Skeletal muscle tissue (tissue), 5 donors: ENCODE measurements at places on chromosomes 12 and 14. TPM values are rescaled to one million over a fixed set of nuclear protein-coding genes. Genes with fewer than 3 reads are reported as not detected.

The CSRP2 gene
- total RNA-seq = 20.4 TPM

The ERC1 gene
- 56.9 TPM for total RNA-seq

The OASL gene
- not detected for total RNA-seq

The DCAF11 gene
- 85.6 TPM for total RNA-seq

The MUCL1 gene
- not detected for total RNA-seq

The MIS18BP1 gene
- 14.6 TPM for total RNA-seq

The DPPA3 gene
- total RNA-seq = not detected

The KRT79 gene
- total RNA-seq = 1.6 TPM

The RASSF9 gene
- total RNA-seq = 2.6 TPM

The DYRK2 gene
- total RNA-seq = 47.0 TPM

The SDR9C7 gene
- total RNA-seq = not detected

The MMP17 gene
- total RNA-seq = 6.3 TPM

The MSI1 gene
- total RNA-seq = 1.0 TPM

The SLC15A5 gene
- total RNA-seq = not detected
